ENCODE measurements at places on chromosomes 6 and 20.

DNA sequence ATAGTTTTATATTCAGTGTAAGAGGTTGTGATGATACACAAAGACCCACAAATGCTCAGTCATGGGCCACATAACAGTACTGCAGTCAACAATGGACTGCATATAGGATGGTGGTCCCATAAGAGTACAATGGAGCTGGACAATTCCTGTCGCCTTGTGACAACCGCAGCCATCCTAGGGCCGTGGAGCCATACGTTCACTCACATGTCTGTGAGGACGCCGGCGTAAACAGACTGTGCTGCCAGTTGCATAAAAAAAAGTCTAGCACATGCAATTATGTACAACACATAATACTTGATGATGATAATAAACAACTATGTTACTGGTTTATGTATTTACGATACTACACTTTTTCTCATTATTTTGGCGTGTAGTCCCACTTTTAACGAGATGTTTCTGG is 30.9 kb downstream of the BFSP1 start:
- no peak for DNase-seq

DNA sequence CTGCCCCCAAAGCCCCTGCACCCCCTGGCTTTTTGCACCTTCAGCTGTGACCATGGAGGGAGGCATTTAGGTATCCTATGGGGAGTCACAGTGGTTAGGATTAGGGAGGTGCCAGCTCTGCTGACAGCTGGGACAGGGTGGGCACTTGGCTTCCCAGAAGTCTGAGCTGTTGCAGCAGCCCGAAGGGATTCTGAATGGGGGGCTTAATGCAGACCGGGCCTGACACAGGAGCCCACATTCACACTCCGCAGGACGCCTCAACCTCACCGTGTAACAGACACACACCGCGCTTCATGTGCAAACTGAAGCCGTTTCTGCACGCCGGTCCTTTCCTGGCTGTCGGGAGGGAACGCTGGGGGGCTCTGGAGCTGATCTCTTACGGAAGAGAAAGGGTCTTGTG is 1.9 kb downstream of the EBF4 start:
- DNase-seq = no peak

DNA sequence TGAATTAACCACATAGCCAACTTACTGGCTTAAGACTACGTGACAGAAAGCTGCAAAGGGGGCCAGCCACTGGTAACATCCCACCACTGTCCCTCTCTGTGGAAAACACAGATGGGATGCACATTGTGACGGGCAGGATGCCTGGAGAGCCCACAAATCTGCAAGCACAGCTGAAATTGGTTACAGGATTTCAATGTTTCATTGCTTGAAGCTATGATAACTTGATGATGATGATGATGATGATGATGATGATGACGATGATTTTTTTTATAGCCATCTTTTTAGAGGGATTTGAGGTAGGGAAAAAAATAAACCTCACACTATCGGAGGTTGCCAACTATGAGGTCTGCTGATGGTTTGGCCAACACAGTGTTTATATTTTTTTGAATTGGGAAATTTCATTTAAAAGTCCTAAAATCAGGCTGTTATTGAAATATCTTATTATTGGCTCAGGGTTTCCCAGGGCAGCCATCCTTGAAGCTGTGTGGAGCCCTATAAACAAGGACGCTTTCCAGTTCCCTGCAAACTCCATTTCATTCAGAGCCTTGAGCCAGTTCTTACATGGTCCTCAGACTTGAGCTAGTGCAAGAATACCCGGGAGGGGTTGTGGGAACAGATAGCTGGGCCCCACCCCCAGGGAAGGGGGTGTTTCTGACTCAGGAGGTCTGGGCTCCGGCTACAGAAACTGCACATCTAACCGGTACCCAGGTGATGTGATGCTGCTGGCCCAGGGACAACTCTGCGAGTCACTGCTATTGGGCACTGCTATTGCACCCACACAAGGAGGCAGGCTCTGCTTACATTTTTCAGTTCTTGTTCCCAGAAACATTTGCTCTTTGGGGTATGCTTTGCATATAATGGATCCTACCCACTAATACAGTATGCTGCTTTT is 27.1 kb downstream of the BCAS1 start:
- no peak for DNase-seq

DNA sequence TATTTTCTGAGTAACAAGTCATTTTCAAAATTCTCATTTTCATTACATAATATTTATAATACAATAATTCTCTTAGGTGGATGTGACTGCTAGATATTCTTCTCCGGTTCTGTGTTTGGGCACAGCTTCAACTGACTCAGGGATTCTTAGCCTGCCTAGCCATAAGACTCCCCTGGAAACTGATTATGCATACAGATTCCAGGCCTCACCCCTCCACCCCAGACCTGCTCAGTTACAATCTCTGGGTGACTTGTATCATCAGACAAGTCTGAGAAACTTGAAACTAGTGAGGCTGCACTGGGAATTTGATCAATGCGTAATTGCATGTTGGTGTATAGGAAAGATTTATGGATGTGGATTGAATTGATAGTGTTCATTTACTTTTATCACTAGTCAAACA is 25.4 kb downstream of the FLRT3 start:
- no peak for DNase-seq

GRCh38 chr6:54053881-54054391 is 57.3 kb upstream of the MLIP start:
- no peak for DNase-seq

DNA sequence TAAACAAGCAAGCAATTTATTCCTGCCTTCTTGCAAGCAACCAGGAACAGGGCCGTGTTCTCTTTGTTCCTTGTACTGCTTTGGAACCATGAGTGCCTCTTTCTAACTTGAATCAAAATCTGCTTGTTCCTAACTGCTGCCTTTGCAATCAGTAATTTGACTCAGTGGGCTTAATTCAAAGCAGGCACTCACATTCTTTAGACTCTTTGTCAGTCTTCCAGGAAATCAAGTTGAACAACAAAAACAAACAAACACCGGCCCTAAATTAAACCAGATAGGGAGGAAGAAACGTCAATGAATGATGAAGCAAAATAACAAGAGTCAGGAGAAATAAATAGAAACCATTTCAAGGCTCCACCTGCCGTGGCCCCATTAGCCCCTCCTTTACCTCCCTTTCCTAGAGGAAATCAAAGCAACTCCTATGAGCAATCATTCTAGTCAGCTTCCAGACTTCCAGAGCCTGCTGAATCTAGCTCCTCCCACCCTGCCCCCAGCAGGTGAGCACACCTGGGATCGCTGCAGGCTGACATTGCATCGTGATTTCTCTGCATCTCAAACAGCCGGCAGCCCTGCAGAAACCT is 582.2 kb upstream of the FLRT3 start:
- DNase-seq = no peak

DNA sequence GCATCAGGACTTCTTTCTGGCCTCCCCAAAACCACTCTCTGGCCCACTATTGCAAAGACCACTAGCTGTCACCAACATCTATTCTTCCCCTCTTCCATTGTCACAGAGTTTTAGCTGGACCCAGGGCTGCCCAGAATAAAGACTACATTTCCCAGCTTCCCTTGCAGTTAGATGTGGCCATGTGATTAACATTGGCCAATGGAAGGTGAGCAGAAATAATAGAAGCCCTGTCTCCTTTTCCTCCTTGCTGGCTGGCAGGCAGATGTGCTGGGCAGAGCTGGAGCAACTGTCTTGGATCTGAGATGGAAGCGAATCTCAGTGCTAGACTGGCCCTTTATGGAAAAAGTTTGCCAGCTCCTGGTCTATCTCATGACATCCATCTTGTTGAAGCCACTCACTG is 97.0 kb downstream of the KCNB1 start:
- DNase-seq = no peak

DNA sequence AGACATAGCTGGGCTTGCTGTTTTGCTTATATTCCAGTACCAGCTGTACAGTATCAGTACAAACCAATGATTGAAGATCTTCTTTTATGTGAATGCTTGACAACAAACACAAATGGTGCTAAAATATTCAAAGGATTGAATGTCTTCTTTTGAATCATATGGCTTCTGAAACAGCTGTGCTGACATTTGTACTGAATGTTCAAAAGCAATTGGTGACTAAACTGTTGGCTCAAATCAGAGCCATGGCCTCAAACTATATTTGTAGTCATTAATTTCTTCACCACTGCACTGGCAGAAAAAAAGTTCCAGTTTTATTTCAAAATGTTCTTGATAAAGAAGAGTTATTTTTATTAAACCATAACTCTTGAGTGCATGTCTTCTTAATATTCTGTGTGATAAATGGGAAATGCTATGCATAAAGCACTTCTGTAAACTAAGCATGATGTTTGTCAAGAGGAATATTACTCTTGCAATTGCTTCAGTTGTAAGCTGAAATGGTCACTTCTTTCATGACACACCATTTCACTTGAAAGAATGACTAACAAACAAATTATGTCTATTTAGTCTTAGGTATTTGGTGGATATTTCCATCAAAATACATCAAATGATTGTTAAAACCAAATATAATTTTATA is 45.9 kb upstream of the CENPW start:
- no peak for DNase-seq

DNA sequence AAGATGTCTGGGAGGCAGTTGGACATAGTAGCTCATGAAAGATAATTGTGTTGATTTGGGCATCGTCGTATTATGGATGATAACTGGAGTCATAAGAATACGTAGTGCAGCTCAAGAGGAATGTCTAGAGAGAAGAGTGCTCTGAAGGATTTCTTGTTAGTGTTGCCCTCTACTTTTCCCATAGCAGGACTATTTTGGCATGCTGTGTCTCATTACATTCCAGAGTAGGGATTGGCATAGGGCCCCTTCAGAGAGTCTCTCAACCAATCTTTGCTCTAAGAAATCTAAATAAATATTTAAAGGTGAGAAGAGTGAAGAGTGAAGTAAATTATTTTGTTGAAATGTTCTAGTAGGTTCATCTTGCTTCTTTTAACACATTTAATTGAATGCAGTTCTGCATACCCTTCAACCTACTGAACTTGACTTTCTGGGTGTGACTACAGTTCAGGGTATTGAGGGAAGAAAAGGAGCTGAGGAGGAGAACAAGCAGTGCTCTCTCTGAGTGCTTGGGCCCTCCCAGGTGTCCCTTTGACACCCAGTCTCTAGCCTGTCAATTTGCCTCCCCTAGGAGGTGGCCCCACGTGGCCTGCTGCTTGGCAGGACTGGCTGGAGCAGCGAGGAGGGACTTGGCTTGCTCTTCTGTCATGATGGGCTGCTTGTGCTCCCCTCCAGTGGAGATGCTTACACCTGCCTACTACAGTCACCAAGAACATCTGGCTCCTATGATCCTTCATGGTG is 33.3 kb downstream of the SOBP start:
- no peak for DNase-seq

DNA sequence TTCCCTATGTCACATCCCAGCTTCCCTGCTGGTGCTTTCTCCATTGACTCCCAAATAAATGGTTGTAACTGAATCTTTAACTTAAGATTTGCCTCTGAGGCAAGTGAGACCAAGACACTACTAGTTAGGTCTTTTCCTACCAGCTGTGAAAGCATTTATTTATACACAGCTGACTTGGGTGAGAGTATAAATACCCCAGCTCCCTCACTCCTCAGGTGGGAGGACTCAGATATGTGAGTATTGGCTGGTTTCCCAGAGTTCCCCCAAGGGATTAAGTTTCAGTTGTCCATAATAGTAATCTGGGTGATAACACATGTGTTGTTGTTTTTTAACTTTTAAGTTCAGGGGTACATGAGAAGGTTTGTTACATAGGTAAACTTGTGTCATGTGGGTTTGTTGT is 49.8 kb downstream of the CFAP61 start:
- no peak for DNase-seq

DNA sequence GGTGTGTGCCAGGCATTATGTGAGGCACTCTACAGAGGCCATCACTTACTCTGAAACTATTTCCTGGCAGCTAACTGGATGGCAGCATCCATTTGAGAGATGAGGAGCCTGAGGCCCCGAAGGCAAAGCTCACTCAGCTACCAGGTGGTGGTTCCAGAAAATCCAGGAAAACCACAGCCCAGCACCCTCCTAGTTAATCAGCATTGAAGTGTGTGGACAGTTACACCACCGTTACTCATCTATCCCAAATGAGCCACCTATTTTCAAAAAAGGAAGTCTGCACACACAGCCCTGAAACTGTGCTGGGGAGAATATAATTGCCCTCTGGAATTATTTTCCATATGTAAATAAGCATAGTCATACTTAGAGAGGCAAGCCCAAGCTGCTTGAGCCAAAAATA is 67.4 kb downstream of the CNBD2 start:
- no peak for DNase-seq

DNA sequence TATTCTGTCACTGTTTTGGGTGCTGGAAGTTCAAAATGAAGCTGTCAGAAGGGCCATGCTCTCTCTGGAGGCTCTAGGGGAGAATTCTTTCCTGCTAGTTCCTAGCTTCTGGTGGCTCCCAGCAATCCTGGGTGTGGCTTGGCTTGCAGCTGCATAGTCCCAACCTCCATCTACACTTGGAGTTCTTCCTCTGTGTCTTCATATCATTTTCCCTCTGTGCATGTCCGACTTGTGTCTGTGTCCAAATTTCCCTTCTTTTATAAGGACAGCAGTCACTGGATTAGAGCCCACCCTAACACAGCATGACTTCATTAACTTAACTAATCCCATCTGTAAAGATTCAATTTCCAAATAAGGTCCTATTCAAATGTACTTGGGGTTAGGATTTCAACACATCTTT is 23.3 kb upstream of the ENPP1 start:
- no peak for DNase-seq

- no peak for DNase-seq
These were observed 2.7 kb downstream of the CALHM5 start for GRCh38 chr6:116514111-116514510.

GRCh38 chr6:31581434-31582229 is 592 bp downstream of the LTB start:
- no peak for DNase-seq

- no peak for DNase-seq
These were observed 128.2 kb upstream of the SIM1 start for GRCh38 chr6:100592929-100593328.

GRCh38 chr20:2745936-2746635 is 53.5 kb downstream of the EBF4 start:
- DNase-seq = no peak

GRCh38 chr6:43938178-43939105 is 168.4 kb downstream of the VEGFA start:
- no peak for DNase-seq

DNA sequence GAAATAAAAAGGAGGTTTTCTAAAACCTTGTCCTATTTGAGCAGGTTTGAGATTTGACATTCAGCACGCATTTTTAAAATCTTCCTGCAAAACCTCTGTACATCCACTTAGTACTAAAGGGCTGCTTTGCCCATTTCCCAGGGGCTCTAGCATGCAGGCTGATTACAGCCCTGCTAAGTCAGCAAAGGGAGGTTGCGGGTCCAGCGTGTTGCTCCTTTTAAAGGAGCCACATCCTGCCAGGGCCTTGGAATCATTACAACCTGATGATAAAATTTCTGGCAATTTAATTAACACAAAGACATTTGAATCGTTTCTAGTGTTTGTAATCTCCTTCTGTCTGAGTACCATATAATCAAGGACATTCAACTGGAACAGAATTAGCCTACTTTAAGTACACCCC is 455.1 kb upstream of the CITED2 start:
- DNase-seq = no peak

GRCh38 chr6:52513464-52513863 is 63.4 kb downstream of the TRAM2 start:
- DNase-seq = no peak

Measured in esophagus squamous epithelium (tissue), 5 donors.